ENCODE measurements at places on chromosomes 7 and 10.

DNA sequence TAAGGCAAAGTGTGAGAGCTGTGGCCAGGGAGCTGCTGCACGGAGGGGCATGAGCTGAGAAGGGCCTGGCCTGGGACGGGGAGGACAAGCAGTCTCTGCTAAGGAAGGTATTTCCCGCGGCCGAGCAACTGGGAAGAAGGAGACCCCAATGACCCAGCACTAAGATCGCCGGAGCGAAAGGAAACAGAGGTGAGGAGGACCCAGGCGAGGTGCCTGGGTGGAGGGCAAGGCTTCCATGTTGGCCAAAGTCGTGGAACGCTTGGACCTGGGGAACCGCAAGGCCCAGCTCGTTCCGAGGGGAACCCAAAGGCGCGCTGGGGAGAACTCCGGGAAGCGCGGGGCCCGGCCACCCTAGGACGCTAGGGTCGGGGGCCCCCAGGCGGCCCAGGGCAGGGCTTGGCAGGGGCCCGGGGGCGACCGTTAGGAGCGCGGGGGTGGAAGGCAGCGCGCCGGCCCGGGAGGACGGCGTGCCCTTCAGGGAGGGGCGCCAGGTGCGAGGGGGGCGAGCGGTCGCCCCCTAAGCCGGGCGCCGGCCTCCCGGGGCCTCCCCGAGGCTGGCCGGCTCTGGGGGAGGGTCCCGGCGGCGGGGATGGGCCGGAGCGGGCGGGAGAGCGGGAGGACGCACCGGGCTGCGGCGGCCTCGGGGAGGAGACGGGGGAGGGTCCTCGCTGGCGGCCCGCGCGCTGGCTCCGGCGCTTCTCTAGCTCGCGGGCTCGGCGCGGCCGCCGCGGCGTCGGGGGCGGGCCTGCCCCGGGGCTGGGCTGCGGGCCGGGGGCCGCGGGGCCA lies 545 bp downstream of the GIGYF1 start:
- peak; percentile 58 for DNase-seq

DNA sequence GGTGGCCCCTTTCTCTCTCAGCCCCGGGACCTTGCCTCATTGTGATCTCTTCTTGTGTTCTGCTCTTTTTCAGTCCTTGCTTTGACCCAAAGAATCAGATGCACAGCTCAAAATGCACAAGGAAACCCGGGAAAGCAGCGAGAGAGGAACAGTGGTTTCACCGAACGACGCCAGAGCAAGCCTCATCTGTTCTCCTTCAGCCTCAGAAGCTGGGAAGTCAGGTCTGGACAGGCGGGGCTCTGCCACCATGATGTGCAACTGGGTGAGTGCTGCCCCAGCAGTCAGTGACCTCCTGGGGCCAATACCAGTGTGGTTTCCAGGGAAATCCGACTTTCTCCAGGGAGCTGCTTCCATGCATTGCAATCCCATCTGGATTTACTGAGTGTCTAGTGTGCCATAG lies 133.4 kb downstream of the PRKCQ start:
- no peak for DNase-seq

- DNase-seq = no peak
Measured at GRCh38 chr7:30596721-30597120, 2.0 kb downstream of the GARS1 start.

DNA sequence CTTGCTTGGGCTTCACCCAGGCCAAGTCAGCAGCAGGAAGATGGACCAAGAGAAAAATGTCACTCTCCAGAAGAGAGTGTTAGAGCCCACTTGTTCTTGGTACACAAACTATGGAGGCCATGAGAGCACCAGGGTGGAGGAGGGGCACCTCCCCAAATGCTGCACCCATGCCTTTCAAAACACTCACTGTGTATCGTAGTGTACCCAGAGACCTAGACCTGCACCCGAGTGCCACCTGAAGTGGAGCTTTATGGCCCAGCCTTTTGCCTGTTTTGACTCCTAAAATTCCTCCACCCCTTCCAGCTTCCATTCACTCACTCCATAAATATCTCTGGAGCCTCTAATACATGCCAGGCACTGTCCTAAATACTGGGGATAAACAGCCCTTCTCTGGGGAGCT lies 5.0 kb downstream of the SFTPD start:
- DNase-seq = no peak

GRCh38 chr10:65993451-65993850 lies 932.4 kb upstream of the LRRTM3 start:
- DNase-seq = no peak

DNA sequence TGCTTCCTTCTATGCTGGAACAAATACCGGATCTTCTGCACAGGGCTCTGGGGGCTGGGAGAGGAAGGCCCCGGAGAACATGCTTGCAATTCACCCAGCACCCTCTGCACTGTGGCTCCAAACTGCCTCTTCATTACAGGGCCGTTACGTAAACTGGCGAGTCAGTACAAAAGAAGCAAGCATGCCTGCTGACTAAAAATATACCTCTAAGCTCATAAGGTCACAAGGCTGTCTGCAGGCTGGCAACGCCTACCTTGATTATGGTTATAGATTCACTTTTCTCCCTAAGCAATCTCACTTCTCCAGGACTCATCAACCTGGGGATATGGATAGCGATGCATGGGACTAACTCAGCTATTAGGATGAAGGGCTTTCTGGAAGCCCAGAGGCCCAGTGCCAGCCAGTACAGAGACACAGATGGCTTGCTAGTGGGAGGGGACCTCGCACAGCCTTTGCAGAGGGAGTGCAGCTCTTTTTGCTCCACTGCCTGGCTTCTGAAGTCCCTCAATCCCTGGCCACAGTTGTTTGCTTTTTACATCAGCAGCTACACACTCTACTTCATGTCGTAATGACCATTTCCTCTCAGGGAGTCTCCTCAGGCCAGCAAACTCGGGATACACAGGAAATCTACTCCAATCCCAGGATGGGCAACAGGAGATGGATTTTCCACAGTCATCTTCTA lies 96.1 kb downstream of the SH3PXD2A start:
- DNase-seq = peak; percentile 75

DNA sequence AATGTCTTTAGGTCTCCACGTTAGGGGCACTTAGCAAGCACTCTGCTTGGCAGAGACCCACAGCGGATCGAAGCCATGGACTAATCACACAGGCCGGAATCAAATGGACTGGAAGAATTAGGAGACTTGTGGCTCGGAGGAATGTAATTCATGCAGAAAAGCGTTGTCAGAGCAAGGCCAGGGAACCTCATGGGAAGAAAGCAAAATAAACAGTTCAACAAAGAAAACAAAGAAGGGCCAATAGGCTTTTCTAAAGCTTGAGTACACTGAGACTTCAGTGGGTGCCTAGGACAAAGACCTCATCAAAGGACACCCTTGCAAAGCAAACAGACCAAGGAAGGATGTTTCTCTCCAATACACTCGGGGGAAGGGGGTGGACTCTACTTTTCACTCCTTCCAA lies 171.1 kb downstream of the GLI3 start:
- no peak for DNase-seq

All from stimulated activated effector memory CD8-positive, alpha-beta T cell treated with anti-CD3 and anti-CD28 coated beads, Interleukin-12 subunit alpha, Interleukin-12 subunit beta, amount 100 ng/mL, for 72 hours (primary cell).